ENCODE measurements at places on chromosomes 7 and 10.

DNA sequence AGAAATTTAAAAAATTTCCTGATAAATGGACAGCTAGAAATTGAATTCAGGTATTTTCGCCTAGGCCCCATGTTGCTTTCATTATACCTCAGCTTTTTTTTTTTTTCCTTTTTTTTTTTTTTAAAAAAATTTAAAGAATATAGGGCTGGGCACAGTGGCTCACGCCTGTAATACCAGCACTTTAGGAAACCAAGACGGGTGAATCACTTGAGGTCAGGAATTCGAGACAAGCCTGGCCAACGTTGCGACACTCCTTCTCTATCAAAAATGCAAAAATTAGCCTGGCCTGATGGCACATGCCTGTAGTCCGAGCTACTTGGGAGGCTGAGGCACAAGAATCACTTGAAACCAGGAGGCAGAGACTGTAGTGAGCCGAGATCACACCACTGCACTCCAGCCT is 334.0 kb downstream of the SORCS1 start:
- no peak for DNase-seq

GRCh38 chr7:14760730-14761478 is 141.6 kb downstream of the DGKB start:
- DNase-seq: no peak

DNA sequence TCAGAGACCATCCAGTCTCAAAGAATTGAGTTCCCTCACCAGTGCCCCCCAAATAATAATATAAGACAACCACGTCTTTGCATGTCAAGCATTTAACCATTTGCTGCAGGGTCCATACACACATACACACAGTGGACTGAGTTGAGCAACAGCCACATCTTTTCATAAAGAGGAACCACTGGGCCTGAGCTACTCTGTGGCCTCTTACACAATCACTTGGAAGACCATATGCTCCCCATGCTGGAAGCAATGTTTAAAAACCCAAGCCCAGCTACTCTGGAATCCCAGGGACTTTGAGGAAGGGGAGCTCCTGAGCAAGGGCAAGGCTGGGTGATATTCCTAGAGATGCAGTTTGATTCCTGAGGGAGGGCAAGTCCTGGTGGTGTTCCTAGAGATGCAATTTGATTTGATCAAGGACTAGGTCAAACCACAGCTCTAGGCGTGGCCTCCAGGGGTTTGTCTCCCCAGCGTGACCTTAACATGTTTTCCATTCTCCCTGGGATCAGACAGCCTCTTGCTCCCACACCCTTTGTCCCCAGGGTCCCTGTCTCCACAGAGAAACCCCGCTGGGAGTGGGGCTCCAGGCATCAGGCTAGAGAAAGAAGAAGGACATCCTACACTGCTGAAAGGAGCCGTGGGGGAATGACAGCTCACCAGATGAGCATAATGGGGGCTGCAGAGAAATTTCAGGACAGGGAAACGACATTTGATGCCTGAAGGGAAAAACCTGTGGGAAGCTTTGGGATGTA is 376.2 kb upstream of the MGMT start:
- peak; percentile 6 for DNase-seq

- no peak for DNase-seq
Observed at GRCh38 chr10:20919481-20919880, 22.4 kb upstream of the NEBL start.

- DNase-seq: peak; percentile 18
Observed at GRCh38 chr7:74141705-74142104, 32.5 kb upstream of the EIF4H start.

DNA sequence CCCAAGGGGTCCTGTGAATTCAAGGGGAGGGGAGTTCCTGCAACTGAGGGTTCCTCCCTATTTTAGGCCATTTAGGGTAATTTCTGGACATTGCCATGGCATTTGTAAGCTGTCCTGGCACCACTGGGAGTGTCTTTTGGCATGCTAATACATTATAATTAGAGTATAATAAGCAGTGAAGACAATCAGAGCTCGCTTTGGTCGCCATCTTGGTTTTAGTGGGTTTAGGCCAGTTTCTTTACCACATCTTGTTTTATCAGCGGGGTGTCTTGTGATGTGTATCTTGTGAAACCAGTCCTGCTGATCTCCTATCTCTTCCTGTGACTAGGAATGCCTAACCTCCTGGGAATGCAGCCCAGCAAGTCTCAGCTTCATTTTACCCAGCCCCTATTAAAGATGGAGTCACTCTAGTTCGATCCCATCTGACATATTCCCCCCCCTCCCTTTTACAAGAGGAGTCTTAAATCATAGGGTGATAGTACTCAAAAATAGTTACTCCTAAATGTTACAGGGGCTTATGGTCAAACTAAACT is 43.2 kb downstream of the SVOPL start:
- DNase-seq: no peak

- DNase-seq: peak; percentile 30
Observed at GRCh38 chr10:58648131-58648530, 135.5 kb downstream of the BICC1 start.

DNA sequence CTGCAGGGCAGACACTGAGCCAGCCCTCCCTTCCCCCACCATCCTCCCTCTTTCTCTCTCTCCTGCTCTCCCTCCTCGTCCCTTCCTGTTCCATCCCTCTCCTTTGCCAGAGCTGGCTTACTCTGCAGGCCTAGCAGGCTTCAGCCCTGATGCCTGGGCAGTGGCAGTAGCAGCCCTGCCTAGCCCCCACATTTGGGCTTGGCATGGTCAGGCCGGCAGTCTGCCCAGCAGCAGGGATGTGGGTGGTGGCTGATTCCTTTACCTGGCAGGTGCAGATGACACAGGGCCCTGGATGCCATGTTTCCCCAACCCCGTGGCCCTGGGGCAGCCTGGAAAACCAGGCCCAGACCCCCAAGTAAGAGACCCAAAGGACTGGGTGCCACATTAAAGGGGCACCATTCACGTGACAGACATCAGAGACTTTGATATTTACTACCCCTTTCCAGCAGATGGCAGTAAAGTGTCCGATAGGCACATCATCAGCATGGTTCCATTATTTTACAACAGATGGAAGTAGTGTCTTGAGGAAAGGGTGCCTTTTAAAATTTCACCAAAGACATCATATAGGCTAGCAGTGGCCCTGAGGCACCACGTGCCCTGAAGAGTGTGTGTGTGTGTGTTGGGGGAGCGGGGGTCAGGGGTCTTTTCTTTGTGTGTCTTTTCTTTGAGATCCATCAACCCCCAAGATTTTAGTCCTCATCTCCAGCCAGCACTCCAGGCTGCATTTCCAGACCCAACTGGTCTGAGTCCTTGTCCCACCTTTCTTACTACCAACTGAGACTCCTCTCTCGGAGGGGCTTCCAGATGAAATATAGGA is 5.9 kb downstream of the KCP start:
- DNase-seq: peak; percentile 63

- DNase-seq: no peak
Observed at GRCh38 chr10:95578619-95579018, 17.4 kb upstream of the SORBS1 start.

GRCh38 chr10:100826983-100827818 is 81.8 kb downstream of the PAX2 start:
- DNase-seq: no peak

DNA sequence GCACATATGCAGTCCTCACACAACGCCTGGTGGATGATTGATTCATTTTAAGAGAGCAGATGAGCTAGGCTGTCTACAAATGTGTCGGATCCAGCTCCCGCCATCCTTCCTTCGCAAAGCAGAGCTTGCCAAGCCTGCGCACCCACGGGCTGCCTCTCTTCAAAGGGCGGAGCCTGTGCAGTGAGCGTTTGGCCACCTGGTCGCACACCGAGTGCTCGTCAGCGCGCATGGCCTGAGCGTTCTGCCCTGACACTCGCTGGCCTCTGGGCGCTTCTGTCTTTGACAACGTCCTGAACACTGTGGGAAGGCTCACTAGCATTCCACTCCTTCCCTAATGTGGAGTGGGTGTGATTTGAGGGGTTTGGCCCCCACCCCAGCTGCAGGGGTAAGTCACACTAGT is 47.1 kb upstream of the TMEM72 start:
- DNase-seq: peak; percentile 4

DNA sequence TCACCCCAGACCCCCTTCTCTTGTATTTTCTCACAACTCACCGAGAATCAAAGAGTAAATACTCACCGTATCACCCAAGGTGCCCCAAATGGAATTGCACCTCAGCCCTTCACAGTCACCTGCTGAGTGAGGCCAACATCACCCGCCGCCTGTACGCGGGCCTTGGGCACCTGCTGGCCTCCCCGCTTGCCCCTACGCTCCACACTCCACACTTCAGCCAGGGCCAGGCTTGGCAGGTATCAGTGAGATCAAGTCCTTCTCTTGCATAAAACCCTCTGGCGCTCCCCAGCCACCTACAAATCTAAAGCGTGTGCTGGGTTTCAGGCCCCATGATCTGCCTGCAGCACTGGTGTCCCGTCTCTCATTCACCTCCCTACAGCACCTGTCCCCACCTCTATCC is 300.6 kb downstream of the GFRA1 start:
- DNase-seq: no peak

- no peak for DNase-seq
Observed at GRCh38 chr10:130378556-130379400, 242.6 kb downstream of the GLRX3 start.

DNA sequence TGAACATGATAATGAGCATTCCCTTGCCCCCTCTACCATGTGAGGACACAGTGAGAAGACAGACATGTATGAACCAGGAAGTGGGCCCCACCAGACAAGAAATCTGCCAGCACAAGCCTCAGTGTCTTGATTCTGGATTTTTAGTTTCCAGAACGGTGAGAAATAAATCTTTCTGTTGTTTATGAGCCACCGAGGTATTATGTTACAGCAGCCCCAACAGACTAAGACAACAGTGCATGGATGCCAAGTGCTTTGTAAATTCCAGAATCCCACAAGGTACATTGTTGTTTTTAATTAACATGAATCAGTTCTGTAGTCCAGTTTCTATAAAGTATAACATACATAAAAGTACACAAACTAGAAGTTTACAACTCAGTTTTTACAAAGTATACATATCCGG is 162.2 kb downstream of the ARHGAP21 start:
- peak; percentile 29 for DNase-seq

DNA sequence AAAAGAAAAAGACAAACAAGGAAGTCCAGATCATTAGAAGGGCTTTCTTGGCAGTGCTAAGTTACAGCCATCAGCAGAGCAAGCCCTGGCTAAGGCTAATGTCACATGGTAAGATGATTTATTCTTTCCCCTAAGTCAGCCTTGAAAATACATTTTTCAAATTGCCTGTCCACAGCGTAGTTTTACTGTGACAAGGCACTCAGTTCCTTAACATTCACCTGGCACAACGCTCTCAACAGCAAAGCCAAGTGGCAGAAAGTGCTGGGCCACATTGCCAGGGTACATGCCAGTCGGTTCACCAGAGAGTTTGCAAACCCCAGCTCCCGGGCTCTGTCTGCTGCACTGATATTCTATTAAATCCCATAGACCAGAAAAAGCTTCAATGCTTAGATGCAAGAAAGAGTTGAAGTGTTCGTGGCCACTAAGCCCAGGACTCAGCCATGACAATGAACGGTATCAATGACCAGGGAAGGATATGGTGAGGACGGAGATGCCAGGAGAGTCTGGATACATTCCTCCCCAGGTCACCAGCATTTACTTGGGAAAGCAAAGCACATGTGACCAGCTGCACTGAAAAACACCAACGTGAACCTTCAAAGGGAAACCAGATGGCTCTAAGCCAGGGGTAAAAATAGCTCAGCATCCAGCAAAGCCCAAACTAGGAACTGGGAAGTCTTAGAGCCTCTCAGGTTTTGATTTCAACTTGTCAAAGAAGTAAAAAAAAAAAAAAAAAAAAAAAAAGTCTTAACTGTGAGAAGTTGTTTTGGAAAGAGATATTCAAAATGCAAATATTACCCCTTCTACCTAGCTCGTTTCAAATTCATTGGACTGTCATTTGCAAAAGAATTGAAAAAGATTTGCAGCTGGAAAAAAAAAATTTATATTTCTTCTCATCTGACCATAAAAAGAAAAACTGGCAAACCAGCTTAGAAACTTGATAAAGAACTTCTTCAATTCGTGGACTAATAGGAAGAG is 23.9 kb upstream of the MPP7 start:
- peak; percentile 15 for DNase-seq

DNA sequence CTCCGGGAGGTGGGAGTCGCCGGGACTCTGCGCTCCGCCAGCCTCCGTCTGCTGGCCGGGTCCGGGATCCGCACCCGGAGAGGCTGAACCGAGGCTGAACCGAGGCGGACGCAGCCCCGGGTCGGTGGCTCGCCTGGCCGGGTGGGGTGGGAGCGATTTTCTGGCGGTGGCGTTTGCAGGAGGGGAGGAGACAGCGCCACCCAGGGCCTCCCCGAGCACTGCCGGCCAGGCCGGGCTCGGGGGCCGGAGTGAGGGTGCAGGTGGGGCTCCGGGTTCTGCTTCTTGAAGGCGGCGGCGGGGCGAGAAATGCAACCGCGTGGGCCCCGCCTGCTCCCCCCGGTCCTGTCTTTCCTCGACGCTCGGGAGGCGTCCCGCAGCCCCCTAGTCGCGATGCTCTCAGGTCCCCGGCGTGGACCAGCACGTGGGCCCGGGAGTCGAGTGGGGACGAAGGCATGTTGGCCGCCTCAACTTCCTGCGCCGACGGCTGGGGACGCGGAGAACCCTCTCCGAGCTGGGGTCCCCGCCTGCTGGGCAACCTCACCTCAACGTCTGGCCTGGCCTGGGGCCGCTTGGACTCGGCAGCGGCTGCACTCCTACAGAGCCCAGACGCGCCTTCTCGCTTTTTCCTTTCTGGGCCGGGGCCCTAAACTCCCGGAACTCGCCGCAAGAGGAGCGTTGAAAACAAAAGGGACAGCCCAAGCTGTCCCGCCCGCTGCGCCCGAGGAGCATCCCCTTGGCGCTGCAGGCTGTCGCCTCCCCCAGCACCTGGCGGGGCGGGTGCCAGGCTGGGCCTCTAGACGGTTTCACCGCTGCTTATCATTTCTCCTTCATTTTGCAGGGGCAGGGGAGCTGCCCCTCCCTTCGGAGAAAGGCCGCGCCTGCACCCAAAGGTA is 25.2 kb upstream of the VAX1 start:
- DNase-seq: no peak

DNA sequence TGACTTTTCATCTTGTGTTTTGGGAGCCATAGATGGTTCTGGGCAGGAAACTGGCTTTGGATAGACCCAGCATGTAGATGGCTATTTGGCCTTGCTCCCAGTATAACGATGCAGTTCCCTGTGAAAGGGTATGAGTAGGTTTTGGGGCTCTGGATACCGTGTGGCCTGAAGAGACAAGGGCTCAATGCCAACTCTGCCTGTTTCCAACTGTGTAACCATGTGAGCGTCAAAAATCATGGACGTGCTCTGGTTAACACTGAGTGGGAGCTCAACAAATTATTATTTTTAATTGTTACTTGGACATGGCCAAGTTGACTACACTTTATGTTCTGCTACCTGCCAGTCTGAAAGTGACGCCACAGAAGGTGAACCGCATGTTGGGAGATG is 41.8 kb downstream of the EGFR start:
- DNase-seq: no peak

DNA sequence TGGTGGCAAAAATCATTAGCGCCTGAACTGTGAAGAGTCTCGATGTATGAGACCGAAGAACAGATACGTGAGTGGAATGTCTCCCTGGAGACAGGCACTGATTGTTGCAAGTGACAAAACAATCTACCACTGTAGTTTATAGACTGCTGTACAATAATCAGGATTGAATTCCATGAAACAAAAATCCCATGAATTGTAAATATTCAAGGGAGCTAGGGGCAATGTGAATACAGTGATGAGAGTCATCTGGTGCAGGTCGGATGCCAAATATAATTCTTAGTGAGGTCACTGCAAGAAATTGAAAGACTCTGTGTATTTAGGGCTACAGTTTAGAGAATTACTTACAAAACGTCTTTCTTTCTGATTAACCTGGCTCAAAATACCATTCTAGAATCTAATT is 594.4 kb upstream of the VSTM2A start:
- DNase-seq: no peak

- no peak for DNase-seq
Observed at GRCh38 chr7:81232084-81232799, 313.4 kb upstream of the SEMA3C start.

- DNase-seq: no peak
Observed at GRCh38 chr7:84144935-84145334, 49.7 kb downstream of the SEMA3A start.
